ENCODE measurements at places on chromosomes 6 and 20.
A peak's percentile ranks its signal among the peaks of the same experiment; 100 is the strongest.

DNA sequence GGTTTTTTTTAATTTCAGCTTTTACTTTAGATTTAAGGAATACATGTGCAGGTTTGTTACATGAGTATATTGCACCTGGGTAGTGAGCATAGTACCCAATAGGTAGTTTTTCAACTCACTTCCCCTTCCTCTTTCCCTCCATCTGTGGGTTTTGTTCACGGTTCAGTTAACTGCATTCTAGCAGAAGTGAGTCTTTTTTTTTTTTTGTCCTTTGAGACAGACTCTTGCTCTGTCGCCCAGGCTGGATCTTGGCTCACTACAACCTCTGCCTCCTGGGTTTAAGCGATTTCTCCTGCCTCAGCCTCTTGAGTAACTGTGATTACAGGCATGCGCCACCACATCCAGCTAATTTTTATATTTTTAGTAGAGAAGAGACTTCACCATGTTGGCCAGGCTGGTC lies 8.7 kb downstream of the UBR2 start:
- no peaks in the 10 kb centered on the region for H3K27me3 ChIP-seq
- DNase-seq: no peak
- H3K4me3 ChIP-seq: no peak overlapping the region
- peaks cover 36% of the 10 kb centered on the region for H3K36me3 ChIP-seq
- peak overlapping the region; percentile 64 for H3K27ac ChIP-seq

GRCh38 chr6:32982702-32983492 lies 14.5 kb downstream of the BRD2 start:
- no peaks in the 10 kb centered on the region for H3K27me3 ChIP-seq
- H3K4me3 ChIP-seq: no peak overlapping the region
- H3K4me1 ChIP-seq: peaks cover 36% of the 10 kb centered on the region

- no peak overlapping the region for H3K27ac ChIP-seq
- no peaks in the 10 kb centered on the region for H3K36me3 ChIP-seq
- H3K4me3 ChIP-seq: no peak overlapping the region
- DNase-seq: no peak
- H3K27me3 ChIP-seq: peaks cover 25% of the 10 kb centered on the region
- H3K4me1 ChIP-seq: no peaks in the 10 kb centered on the region
Measured at GRCh38 chr6:13854716-13855250, 40.4 kb upstream of the MCUR1 start.

- no peak overlapping the region for H3K4me3 ChIP-seq
Measured at GRCh38 chr6:68638230-68638900, 3.3 kb downstream of the ADGRB3 start.

- no peak overlapping the region for H3K4me3 ChIP-seq
- H3K36me3 ChIP-seq: no peaks in the 10 kb centered on the region
- no peak for DNase-seq
Measured at GRCh38 chr20:17816804-17817587, 117.2 kb downstream of the BANF2 start.

DNA sequence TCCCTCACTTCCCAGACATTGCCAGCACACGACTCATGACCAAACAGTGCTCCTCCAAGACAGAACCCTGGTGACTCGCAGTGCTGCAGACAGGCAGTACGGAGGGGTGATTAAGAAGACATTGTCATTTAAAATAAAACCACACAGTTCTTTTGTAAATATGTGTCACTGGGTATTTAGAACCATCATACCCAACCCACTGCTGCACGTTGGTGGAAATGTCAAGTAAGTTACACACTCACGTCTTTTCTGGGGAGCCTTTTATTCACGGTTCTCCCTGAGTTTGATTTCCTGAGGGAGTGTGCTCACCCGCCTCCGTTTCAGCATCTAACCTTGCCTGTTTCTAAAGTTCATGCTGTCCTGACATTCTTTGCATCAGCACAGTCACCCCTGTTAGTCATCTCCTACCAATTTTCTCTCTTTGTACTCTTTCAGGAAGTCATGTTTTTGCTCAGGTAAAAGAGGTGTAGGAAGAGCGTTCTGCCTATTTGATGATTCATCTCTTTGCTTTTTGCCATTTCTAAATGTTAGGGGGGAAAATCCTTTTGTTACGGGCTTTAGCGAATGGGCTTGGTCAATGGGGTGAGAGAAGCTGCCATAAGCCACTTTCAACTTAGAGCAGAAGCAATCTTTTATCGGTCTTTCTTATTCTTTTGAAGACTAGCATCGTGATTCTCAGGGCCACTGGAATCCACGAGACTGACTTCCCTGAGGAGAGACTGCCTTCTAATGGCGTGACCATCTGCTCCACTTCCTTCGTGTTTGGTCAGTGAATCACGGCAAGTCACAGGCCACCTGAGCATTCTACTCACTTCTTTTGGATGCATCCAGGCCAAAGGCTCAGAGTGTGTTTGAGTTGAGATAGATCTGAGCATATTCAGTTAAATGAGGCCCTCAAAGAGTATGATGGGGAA lies 512.8 kb upstream of the JARID2 start:
- peaks cover 95% of the 10 kb centered on the region for H3K4me1 ChIP-seq
- H3K36me3 ChIP-seq: peaks cover 30% of the 10 kb centered on the region
- no peaks in the 10 kb centered on the region for H3K27me3 ChIP-seq
- peak overlapping the region; percentile 44 for H3K4me3 ChIP-seq
- H3K27ac ChIP-seq: peak overlapping the region; percentile 95
- DNase-seq: peak; percentile 68

DNA sequence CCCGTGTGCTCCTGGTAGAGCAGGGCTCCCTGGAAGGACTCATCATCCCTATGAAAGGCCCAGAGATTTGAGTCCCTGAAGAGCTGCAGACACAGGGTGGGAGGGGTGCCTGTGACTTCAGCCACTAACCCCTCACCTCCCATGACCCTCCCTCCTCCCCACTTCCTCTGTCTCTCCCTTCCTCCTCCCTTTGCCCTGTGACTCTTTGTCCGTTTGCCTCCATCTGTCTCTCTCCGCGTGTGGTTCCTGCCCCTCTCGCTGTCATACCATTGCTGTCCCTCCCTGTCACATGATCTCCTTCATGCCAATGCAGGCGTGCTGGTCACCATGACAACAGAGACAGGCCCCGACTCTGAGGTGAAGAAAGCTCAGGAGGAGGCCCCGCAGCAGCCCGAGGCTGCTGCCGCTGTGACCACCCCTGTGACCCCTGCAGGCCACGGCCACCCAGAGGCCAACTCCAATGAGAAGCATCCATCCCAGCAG lies 19.0 kb downstream of the EPB41L1 start:
- H3K4me3 ChIP-seq: no peak overlapping the region
- peaks cover 9% of the 10 kb centered on the region for H3K27me3 ChIP-seq
- DNase-seq: peak; percentile 7
- no peaks in the 10 kb centered on the region for H3K36me3 ChIP-seq
- no peaks in the 10 kb centered on the region for H3K4me1 ChIP-seq
- H3K27ac ChIP-seq: no peak overlapping the region

DNA sequence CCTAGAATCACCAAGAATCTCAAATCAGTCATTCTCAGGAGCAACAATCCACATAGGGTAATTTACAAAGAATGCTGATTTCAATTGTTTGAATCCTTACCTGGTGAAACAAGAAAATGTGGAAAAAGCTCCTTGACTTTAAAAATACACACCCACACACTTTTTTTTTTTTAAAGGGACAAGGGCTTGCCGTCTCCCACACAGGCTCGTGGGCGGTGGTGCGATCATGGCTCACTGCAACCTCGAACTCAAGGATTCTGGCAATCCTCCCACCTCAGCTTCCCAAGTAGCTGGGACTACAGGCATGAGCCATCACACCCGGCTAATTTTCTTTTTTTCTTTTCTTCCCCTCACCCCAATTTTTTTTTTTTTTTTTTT lies 30.7 kb downstream of the PARD6B start:
- H3K27me3 ChIP-seq: no peaks in the 10 kb centered on the region
- no peak for DNase-seq
- no peak overlapping the region for H3K4me3 ChIP-seq
- H3K27ac ChIP-seq: no peak overlapping the region

DNA sequence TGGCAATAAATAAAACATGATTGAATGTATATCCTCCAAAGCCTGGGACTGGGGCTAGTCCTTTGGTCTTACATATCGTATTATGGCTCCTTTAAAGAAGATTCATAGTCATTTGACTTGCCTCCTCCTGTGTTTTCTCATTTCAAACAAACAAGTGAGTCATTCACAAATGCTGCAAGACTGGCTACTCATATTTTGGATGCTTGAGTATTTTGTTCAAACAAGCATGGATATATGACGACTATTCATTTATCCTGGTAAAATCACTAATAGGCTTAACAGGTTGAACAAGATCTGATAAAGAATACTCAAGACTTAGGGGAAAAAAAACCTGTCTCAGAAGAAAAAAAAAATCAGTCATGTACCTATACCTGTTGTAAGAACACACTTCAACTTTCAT lies 111.1 kb upstream of the CCDC28A start:
- H3K4me3 ChIP-seq: no peak overlapping the region
- H3K27me3 ChIP-seq: peaks cover 9% of the 10 kb centered on the region
- H3K27ac ChIP-seq: no peak overlapping the region
- no peaks in the 10 kb centered on the region for H3K36me3 ChIP-seq
- DNase-seq: no peak

- H3K4me1 ChIP-seq: no peaks in the 10 kb centered on the region
- H3K36me3 ChIP-seq: no peaks in the 10 kb centered on the region
- H3K27me3 ChIP-seq: peaks cover 24% of the 10 kb centered on the region
- H3K4me3 ChIP-seq: no peak overlapping the region
Measured at GRCh38 chr20:20820785-20821483, 108.5 kb upstream of the RALGAPA2 start.

DNA sequence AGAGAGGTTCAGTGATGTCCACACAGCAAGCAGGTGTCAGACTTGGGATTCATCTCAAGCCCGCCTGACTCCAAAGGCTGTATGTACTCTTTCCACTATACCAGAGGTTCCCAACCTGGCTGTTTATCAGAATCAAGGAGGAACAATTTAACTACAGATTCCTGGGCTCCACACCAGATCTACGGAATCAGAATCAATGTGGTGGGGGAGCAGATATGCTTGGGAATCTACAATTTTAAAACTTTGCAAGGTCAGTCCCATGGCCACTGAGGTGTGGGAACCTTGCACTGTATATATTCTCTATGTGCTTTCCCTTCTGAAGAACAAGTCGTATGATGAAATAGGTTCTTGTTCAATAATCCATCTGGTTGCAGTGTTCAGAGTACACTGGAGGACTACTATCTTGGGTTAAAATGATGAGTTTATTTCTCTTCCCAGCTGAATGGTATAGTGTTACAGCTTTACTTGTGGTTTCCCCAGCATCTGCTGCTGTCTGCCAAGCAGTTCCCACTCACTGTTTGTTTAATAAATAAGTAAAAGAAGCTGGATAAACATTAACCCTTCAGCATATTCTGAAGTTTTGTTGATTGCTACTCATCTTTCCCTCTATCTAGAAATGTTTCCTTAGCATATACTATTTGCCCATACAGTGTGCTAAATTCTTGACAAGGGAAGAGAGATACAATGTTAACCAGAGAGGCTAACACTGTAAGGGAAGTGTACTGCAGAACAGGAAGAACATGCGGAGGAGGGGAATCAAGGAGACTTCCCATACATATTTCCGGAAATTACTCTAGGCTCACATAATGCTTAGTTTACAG lies 9.9 kb downstream of the TTI1 start:
- H3K27me3 ChIP-seq: no peaks in the 10 kb centered on the region
- no peak for DNase-seq
- H3K36me3 ChIP-seq: peaks cover 41% of the 10 kb centered on the region
- no peak overlapping the region for H3K4me3 ChIP-seq
- H3K4me1 ChIP-seq: peaks cover 41% of the 10 kb centered on the region

DNA sequence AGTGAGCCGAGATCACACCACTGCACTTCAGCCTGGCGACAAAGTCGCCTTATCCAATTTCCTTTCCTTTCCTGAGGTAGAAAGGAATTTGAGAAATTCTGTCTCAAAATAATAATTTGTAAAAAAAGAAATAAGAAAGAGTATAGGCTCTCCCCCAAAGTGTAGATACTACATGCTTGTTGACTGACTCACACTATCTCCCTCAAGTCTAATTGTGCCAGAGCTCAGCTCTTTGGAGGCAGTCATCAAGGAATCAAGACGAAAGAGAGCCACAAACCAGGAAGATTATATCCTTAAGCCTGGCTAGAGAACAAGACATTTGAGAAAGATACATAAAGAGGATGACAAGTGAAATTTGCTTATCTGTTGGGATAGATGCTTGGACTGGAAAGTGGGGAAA lies 3.7 kb upstream of the FKBPL start:
- H3K27me3 ChIP-seq: no peaks in the 10 kb centered on the region
- DNase-seq: no peak
- H3K27ac ChIP-seq: no peak overlapping the region
- no peak overlapping the region for H3K4me3 ChIP-seq
- H3K4me1 ChIP-seq: peaks cover 10% of the 10 kb centered on the region

GRCh38 chr6:149318581-149319286 lies 1.2 kb downstream of the TAB2 start:
- peaks cover 18% of the 10 kb centered on the region for H3K36me3 ChIP-seq
- no peak for DNase-seq
- H3K4me1 ChIP-seq: peaks cover 37% of the 10 kb centered on the region
- no peaks in the 10 kb centered on the region for H3K27me3 ChIP-seq

- H3K27ac ChIP-seq: no peak overlapping the region
- H3K36me3 ChIP-seq: peaks cover 2% of the 10 kb centered on the region
- H3K4me1 ChIP-seq: peaks cover 6% of the 10 kb centered on the region
Measured at GRCh38 chr6:139020689-139021088, 7.9 kb upstream of the ABRACL start.

DNA sequence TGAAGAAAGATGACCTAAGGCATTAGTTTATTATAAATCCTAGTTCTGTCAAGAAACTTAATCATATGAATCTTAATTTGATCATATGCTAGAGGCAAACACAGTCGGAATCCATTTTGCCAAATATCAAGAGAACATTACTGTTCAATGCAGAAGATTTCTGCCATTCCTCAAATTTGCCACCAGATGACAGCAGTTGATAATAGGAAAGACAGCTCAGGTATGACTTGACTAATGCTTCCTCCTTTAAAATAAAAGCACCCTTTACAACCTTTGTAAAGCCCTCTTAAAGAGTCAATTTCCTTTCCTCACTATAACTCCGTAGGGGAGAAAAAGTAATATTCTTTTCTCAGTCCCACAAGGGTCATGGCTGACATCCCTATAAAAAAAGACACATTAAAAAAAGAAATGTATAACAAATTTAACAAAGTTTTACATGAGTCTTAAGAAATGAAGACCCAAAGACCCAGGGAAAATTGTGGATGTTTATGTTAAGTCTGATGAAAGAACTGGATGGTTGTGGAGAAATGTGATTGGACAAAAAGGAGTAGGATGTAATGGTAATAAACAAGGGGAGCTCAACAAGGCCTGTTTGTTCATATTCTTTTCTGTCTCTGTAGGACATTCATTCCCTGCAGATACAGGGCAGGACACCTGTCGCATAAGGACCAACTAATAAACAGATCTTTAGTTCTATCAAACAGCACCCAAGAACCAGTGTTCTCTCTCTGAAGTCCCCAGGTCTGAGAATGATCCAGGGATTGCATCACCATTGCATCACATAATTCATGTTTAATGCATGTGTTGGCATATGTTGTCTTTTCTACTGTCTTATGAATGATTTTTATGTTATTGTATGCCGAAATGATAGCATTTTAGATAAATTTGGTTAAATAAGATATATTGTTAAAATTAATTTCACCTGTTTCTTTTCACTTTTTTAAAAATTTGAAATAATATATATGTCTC lies 23.0 kb upstream of the IL17A start:
- peak overlapping the region; percentile 80 for H3K27ac ChIP-seq
- peaks cover 39% of the 10 kb centered on the region for H3K4me1 ChIP-seq
- peaks cover 32% of the 10 kb centered on the region for H3K27me3 ChIP-seq
- H3K36me3 ChIP-seq: peaks cover 15% of the 10 kb centered on the region
- no peak for DNase-seq

All from activated naive CD8-positive, alpha-beta T cell treated with anti-CD3 and anti-CD28 coated beads for 36 hours (primary cell).